ENCODE measurements at places on chromosomes 7 and 10.
A peak's percentile ranks its signal among the peaks of the same experiment; 100 is the strongest.

DNA sequence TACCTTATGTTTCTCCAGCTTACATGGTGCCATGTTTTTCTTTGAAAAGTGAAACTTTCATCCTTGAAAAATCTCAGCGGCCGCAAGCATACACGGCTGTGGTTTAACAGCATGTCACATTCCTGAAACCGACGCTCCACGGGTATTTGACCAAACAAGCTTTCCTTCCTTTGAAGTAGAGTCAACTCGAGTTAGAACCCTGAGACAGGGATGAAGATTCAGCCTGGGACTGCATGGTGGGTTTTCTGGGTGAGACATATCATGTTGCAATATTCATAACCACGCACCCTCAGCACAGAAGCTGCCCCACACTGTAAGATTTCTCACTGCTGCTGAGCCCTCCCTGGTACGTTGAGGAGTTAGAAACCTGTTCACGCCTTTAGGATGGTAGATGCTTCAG, 8.1 kb downstream of the CYP26A1 start:
- DNase-seq = peak; percentile 31

- DNase-seq = no peak
These were observed 41.6 kb upstream of the CFAP46 start for GRCh38 chr10:132984008-132984295.

- DNase-seq = no peak
These were observed 144.3 kb upstream of the ETV1 start for GRCh38 chr7:14133752-14134151.

GRCh38 chr10:45241865-45242520, 73.4 kb downstream of the OR13A1 start:
- DNase-seq = no peak

DNA sequence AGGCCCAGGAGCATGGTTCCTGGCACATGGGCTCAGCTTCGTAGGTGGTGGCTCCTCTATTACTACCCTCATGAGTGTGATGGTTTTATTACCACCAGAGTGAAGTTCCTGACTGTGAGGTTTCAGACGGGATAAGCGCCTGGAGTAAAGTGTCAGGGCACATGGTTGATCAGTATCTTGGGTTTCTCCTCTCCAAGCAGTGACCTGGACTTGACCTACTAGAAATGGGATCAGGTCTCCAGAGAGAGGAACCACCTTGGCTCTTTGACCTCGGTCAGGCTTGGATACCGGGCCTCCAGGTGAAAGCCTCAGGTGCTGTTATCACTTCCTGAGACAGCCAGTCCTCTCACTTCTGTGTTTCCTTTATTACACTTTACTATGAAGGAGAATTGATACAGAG, 67.7 kb downstream of the GRK5 start:
- DNase-seq = no peak

- no peak for DNase-seq
These were observed 49.9 kb downstream of the ASB4 start for GRCh38 chr7:95535662-95536061.

DNA sequence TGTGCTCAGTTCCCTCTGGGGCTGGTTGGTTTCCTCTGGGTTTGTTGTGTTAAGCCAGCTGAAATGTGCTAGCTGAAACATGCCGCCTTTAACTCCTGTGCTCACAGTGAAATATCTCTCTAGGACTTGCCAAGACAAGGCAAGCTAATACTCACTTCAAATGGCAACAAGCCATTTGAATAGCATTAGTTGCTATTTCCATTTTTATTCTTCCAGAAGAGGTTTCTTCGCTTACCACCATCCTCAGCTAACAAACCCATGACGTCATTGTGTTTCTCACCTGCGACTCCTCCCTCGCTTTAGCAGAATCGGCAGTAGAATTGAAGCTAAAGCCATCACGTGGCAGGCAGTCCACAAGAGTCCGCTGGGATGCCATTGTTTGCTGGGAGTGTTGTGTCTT, 61.3 kb downstream of the ZNF22 start:
- DNase-seq = no peak

- DNase-seq = no peak
These were observed 175.4 kb downstream of the AUTS2 start for GRCh38 chr7:69773535-69774225.

- DNase-seq = peak; percentile 89
These were observed 103.3 kb downstream of the DNMBP start for GRCh38 chr10:99906470-99906869.

- DNase-seq = no peak
These were observed 2.4 kb upstream of the LDB3 start for GRCh38 chr10:86665868-86666267.

- peak; percentile 26 for DNase-seq
These were observed 188.5 kb upstream of the AGR3 start for GRCh38 chr7:17070231-17070708.

DNA sequence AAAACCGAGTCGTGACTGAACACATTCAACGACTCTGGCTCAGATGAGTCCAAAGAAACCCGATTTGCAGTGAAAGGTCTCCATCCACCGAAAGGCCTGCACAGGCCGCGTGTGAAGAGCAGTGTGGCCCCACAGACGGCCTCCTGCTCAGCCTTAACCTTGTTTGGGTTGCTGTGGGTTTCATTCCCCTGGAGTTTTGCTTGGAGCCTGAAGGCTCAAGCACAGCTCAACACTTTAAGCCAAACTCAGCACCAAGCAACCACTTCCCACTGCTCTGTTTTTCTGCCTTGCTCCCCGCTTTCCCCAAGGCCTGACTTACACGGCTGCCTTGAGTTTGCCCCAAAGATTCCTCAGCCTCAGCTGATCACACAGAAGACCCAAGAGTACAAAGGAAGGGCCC, 398.2 kb upstream of the NFE2L3 start:
- no peak for DNase-seq

GRCh38 chr10:86607674-86608073, 46.7 kb upstream of the OPN4 start:
- DNase-seq = no peak

- no peak for DNase-seq
These were observed 588.7 kb upstream of the PFKP start for GRCh38 chr10:2478656-2479055.

GRCh38 chr7:1081931-1082401, 5.9 kb upstream of the GPER1 start:
- no peak for DNase-seq
